Activated gamma-delta T cell (primary cell): ENCODE measurements at places on chromosomes 2 and 18.

DNA sequence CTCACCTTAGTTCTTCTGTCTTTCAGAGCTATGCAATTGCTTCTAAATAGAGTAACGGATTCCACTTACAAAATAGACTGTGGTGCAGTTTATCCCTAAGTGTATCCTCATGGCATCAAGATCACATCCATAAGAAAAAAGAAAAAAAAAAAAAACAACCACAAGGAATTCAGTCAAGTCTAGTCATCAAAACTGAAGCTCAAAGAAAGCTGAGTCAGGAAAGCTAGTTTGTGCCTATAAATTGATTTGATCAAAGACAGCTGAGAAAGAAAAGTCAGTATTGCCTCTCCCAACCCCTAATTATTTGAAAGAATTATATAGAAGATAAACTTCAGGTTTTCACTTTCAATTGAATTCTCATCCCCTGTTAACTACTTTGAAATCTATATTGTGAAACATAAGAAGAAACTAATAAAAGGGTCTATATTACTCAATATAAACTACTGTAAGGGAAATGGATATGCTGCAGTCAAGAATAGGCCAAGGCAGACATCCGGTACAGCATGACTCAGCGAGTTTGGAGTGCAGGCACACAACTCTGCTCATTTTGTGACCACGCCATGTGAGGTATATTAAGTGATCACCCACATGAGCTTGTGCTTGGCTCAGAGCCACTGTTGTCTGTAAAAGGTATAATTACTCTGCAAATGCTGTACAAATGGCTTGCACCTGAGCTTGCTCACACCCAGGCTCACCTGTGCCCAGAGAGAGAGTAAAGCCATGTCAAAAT is 568.1 kb upstream of the CRIM1 start:
- DNase-seq: no peak

- DNase-seq: no peak
Measured at GRCh38 chr18:36130039-36130831, 536 bp downstream of the ELP2 start.

- no peak for DNase-seq
Measured at GRCh38 chr2:7593360-7593759, 676.1 kb downstream of the RNF144A start.

GRCh38 chr2:190979906-190980629 is 33.9 kb downstream of the STAT1 start:
- no peak for DNase-seq

- no peak for DNase-seq
Measured at GRCh38 chr2:18149660-18150246, 271.3 kb downstream of the KCNS3 start.

DNA sequence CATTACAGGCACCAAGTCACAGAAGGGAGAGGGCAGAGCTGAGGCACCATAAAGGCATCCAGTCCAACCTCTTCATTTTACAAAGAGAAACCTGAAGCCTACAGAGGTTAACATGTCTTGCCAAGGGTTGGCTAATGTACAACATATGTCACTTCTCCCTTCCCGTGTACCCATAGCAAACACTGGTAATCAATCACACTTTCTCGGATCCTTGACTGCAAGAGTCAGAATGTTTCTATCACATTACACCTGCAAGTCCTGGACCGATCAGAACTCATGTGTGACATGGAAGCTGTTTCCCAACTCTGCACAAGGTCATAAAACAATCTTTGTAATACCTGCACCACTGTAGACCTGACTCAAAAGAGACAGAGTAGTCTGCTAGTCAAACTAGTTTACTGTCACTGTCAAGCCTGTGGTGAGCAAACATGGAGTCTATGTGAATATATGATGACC is 6.0 kb downstream of the ANKRD44 start:
- DNase-seq: no peak

DNA sequence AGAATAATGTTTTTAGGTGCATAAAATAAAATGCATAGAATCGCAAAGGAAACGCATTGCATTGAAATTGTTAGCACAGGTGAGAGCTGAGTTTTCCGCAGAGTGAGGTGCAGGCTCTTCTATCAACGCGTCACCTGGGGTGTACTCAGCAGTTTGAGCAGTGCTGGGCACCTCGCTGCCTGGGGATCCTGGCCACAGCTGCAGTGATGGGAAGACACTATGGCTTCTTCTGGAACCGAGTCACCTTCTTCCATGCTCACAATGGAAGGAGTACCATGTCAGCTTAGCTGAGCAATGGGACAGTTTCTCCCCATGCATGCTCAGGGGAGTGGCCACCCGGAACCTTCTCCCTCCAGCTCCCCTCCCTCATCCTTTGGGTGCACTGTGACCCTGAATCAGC is 95.4 kb upstream of the OTOS start:
- no peak for DNase-seq
